ENCODE measurements at places on chromosomes 7 and 10.

- DNase-seq, result no peak
Measured at GRCh38 chr7:42285383-42285824, 48.4 kb upstream of the GLI3 start.

DNA sequence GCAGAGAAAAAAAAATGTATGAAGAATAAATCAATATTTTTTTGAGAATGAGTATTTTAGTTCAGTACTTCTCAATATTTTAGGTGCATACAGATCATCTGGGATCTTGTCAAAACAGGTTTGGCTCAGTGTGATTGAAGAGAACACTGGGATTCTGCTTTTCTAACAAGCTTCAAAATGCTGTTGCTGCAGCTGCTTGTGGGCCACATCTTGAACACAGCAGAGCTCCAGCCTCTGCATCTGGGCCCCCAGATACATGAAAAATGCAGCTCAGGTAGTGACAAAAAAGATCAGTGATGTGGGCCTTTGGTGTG, 1177.1 kb upstream of the C7orf33 start:
- DNase-seq, result no peak

GRCh38 chr7:41994746-41995110, 242.3 kb downstream of the GLI3 start:
- no peak for DNase-seq

- DNase-seq, result no peak
Measured at GRCh38 chr10:126068322-126068721, 172.0 kb downstream of the FANK1 start.

DNA sequence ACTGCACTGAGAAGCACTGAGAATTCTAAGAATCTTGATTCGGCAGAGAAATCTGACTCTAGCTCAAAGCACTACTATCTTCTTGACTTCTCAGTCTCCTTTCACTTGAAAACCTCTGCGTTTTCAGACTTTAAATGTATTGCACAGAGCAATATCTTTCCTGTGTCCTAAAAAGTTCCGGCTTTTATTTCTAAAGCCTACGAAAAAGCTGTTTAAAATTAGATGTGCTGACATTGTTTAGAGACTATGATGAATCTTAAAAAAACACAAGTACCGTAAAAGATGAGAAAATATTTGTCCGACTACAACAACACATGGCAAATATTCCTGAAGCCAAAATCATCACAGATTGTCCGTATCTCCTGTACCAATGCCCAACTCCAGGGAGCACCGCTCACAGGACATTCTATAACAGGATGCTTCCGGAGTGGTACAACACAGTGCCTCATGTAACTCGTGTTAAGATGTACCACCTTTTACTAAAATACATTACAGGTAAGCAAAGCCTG, 136.9 kb downstream of the CUBN start:
- no peak for DNase-seq

GRCh38 chr7:132592936-132593335, 16.7 kb upstream of the PLXNA4 start:
- DNase-seq, result no peak

DNA sequence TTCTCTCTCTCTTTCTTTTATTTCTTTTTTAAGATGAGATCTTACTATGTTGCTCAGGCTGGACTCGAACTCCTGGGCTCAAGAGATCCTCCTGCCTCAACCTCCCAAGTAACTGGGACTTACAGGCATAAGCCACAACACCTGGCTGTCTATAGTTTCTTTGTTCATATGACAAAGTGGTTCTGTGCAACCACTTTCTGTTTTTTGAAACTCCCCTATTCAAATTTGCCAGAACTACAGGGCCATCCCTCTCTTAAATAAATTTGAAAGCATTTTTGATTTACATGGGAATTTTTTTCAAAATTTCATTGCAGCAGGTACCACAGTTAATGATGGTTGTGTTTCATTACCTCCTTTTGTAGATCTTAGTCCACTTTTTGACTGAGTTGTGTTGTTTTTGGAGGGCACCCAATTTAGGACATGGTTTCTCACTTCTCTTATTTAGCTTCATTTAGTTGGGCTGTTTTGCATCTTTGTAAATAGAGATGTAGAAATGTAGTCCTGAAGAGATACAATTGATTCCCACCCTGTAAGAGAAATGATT, 119.2 kb downstream of the LRRC4 start:
- DNase-seq, result no peak

Data from amygdala (tissue), 56 donors.